ENCODE measurements at places on chromosomes 11 and 22.

GRCh38 chr11:65809496-65809895 lies 22.6 kb downstream of the OVOL1 start:
- no peak for DNase-seq

- DNase-seq: peak; percentile 86
Observed at GRCh38 chr11:120316880-120317688, 8.0 kb upstream of the TLCD5 start.

DNA sequence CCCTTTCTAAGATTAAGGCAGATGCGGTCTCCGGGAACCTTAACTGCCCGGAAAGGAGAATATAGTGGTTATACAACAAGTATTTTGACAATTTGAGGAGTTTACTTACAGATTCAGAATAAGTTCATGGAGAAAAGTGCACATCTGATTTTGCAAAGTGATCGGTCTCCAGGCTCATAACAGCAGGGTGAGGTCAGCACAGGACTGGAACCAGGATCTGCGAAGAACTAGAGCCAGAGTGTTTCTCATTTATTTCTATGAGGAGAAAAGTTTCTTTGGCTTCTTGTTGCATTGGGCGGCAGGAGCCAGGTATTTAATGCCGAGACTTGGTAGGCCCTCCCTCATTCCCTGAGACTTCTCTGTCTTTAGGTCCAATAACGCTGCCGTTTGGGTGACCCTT lies 3.7 kb downstream of the ADAMTS15 start:
- DNase-seq: no peak

DNA sequence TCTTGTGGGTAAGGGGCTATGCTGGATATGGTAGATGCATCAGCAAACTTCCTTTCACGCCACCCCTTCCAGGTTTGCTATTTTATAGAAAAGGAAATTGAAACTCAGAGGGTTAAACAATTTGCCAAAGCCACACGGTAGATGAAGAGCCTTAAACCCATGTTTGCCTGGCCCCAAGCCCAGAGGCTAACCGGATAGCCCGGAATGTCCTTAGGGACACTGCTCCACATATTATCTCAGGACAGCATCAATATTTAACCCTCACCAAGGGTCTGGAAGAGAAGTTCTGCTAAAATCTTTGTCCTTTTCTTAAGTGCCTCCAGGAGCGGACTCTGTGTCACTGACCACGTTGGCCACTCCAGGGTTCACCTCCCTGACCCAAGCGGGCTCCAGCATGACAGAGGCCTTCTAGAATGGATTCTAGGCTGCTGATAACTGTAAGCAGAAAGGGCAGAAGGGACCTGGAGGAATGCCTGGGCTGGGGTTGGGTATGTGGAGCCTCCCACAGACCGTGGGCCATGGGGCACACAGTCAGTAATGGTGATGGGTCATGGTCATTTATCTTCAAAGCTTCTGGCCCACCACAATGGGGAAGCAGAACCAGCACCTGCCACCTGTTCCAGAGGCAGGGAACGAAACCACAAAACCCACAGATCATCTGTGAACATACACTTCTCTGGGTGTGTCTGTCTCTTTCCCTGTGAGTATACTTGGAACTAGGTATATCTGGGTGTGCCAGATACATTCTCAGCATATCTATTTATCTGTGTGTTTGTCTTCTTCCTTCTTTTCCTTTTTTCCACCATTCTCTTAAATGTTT lies 5.4 kb upstream of the TMEM86A start:
- no peak for DNase-seq

DNA sequence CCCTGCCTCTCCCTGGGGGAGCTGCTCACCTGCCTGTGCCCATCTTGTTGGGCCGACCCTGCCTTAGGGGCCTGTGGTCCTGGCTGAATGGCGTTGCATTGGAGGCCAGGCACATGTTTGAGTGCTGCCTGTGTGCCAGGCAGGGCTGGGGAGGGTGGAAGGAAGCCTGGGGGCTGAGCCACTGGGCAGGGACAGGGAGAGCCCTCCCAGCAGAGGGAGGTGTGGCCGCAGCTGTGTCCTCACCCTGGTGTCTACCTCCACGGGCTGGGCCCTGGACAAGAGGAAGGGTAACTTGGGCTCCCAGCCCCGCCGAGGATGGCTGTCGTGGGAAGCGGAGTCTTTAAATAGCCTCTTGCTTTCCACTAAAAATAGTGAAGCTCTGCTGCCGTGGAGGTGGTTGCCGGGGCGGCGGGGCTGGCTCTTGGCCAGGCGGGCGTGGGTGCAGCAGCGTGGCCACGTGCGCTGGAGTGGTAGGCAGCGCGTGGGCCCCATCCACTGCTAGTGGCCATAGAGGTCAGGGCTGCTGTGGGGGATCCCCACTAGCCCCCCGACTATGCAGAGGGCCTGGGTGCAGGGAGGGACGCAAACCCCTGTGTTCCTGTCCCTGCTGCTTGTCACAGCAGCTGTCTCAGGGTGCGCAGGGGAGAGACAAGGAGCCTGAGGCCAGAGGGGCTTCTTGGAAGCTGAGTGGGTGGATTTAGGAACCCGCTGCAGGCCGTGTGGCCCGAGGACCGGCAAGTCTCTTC lies 6.2 kb downstream of the ZDHHC8 start:
- peak; percentile 85 for DNase-seq

DNA sequence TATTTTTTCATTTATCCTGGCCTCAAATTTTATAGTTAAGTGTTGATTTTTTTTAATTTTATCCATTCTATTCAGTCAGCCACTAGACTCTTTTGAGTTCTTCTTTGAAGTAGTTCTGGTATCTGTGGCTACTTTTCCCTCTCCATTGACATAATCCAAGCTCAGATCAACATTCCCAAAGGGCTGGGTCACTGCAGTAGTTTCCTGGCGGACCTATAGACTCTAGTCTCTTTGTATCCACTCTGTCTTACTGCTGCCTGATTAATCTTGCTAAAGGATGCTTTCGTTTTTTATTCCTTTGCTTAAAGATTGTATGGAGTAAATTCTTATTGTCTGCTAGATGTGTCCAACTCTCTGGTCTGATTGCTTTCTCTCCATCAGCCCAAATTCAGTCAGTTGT lies 87.6 kb downstream of the UVRAG start:
- DNase-seq: no peak

DNA sequence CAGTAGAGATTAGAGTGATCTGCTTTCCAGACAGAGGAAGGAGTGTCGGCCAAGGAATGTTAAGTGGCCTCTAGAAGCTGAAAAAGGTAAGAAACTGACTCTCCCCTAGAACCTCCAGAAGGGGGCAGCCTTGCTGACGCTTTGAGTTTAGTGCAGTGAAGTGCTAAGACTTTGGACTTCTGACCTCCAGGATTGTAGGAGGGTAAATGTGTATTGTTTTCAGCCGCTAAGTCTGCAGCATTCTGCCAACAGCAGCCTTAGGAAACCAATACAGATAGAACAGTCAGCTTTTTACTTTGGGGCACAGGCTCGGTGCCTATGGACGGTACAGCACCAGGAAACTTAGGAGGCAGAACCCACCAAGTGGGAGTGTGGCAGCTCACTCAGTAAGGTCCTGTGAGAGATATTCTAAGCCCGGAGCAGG lies 3.6 kb upstream of the TBC1D22A start:
- DNase-seq: peak; percentile 65

GRCh38 chr11:92866679-92867282 lies 102.7 kb upstream of the MTNR1B start:
- peak; percentile 32 for DNase-seq

DNA sequence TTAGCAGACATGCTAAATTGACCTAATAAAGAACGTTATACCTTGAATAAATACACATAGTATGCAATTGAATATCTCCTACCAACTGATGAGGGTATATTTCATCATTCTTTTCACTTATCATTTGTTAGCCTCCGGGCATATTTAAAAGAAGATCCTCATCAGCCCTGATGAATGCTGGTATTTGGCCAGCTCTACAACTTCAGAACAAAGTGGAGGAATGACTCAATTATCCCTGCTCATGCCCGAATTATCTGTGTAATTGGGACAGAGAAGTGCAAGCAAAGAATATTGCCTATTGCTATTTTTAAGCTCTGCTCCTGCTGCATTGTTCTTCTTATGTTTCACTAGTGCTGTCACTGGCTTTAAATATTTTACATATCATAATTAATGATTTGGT lies 622.1 kb downstream of the METTL15 start:
- DNase-seq: no peak

- no peak for DNase-seq
Observed at GRCh38 chr22:28798810-28799605, 1.4 kb downstream of the XBP1 start.

- no peak for DNase-seq
Observed at GRCh38 chr11:32050264-32050663, 40.6 kb upstream of the RCN1 start.

DNA sequence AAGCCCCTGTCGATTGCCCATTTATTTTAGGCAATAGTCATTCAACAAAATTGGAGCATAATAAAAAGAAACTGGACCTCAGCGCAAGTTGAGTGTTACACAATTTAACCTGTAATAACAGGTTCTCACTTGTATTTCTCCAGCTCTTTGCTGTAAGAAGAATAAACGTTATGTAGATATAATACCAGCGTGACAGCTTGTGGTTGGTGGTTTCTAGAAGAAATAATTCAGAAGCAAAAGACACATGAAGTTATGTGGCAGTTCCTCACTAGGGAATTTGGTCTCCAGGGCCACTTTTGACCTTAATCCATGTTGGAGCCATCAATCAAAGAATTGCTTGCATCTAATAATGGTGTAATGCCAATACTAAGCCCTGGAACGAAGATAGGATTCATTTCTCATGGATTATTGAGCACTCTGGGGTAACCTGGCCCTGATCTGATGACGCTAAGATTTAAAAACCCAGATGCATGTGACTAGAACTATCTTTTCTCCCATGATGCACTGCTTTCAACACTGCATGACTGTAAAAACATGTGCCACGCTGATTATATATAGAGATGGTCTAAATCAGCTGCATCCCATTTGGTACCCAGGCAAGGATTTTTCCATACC lies 129.7 kb upstream of the LDLRAD3 start:
- no peak for DNase-seq

DNA sequence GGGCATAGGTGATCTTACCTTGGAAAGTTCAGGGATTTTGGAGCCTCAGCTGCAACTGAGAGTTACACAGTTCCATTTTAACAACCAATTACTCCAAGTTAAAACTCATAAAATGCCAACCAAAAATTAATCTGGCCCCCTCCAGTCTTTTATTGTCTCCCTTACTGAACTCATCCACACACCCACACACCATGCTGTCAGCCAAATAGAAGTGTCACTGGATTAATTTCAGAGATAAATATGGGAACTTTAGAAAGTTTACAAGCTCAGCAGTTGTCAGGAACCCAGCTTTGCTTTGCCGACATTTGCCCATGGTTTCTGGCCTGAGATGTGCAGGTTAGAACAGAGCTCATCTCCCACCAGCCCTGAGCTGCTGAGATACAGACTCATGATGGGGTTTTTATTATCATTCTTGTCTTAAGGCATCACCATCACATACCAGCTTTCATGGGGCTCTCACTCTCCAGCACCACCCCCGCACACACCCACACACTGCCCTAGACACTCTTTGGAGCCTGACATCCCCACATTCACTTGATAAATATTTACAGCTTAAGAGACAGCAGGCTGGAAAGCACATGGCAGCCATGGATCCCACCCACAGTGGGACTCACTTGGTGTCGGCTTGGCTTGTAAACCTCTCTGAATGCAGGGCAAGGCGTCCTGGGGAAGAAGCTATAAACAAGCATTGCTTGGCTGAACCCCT lies 23.7 kb upstream of the CTR9 start:
- no peak for DNase-seq

GRCh38 chr22:33625959-33626358 lies 294.3 kb downstream of the LARGE1 start:
- DNase-seq: no peak

DNA sequence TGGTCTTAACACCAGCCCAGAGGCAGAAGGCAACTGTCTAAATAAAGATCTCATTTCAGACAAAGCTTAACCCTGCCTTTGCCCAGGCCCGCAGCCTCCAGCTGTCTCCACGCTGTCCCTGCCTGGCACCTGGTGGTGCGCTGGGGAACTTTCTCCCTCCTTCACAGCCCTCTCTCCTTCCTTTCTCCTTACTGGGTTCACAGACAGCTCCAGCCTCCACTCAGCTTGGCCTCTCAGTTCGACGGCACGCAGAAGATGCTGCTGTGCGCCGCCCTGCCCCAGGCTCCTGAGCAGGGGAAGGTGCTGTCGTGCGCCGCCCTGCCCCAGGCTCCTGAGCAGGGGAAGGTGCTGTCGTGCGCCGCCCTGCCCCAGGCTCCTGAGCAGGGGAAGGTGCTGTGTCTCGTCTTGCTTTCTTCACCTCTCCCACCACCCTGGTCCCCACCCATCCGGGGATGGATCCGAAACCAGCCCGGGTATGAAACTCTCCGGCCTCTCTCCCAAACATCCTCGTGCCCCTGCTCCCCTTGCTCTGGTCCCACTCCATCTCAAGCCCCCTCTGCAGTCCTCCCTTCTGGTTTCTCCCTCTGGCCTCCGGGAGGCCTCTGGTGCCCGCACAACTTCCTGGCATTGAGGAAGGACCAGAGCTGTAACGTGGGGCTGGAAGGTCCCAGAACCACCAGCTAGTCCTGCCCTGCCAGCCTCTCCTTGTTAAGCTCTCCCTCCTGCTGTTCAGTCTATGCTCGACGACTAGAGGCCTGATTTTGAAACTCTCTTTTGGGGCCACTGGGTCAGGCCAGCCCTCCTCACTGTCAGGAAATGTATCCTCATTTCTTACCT lies 22.9 kb upstream of the JAM3 start:
- DNase-seq: peak; percentile 66

GRCh38 chr11:79487412-79487811 lies 46.6 kb upstream of the TENM4 start:
- DNase-seq: no peak

GRCh38 chr11:123531325-123531724 lies 101.3 kb downstream of the GRAMD1B start:
- no peak for DNase-seq

GRCh38 chr11:206526-207207 lies 532 bp downstream of the BET1L start:
- no peak for DNase-seq

DNA sequence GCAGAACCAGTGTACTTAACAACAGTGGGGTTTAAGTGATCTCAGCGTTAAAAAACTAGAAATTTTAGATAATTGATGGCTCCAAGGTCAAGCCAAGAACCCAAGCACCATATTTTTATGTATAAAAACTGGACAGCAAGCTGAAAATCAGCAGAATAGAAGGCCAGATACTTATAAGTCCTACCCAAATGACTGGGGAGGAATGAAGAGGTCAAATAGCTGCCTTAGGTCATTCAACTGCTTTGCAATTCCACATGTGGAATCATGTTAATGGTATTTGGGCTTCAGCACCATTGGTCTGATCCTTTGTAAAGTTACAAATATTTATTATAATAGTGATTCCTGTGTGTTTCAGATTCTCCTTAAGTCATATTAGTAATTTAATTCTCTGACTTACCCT lies 108.4 kb downstream of the FAT3 start:
- no peak for DNase-seq

All from right cardiac atrium (tissue), 5 donors.